ENCODE measurements at places on chromosomes 13 and 19.

- DNase-seq, result no peak
Measured at GRCh38 chr19:12944104-12944674, 1.5 kb upstream of the RAD23A start.

DNA sequence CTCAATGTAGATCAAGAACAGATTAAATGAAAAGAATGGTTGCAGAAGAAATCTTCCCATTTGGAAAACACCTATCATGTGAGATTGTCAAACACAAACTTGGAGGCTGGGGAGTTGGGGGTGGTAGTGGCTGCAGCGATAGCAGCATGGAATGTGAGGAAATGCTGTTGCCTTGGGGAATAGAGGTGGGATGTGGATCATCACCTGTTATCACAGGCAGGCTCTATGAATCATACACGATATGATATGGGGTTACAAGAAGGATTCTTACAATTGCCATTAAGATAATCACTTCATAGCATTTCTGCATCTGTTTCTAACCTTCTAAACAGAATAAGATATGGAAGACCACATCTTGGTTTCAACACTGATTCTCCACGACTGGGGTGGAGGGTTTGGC, 88.7 kb downstream of the RNASEH2B start:
- DNase-seq, result no peak

- DNase-seq, result no peak
Measured at GRCh38 chr13:98792321-98792720, 39.8 kb upstream of the SLC15A1 start.

DNA sequence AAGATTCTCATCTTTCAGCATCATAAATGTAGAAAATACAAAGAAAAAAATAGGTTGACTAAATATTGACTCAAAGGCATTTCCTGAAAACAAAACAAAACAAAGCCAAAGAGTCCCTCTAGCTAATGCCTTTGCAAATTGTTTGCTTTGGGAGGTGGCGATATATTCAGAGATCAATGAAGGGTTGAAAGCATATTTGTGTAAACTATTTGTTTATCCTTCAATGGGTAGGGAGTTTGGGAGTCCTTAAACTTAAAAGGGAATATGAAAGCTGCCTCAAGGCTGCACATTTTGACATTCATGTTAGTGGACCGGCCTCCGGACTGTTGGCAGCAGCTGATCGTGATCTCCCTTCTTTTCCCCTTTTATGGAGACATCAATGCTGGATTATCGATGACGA, 257.5 kb downstream of the ITGBL1 start:
- DNase-seq, result no peak

- DNase-seq, result no peak
Measured at GRCh38 chr19:38370299-38370698, 4.1 kb upstream of the PSMD8 start.
